Hypothalamus (tissue), 51 donors: ENCODE measurements at places on chromosomes 7 and 10.

- DNase-seq = no peak
These were observed 15.1 kb upstream of the GATA3 start for GRCh38 chr10:8039321-8039881.

DNA sequence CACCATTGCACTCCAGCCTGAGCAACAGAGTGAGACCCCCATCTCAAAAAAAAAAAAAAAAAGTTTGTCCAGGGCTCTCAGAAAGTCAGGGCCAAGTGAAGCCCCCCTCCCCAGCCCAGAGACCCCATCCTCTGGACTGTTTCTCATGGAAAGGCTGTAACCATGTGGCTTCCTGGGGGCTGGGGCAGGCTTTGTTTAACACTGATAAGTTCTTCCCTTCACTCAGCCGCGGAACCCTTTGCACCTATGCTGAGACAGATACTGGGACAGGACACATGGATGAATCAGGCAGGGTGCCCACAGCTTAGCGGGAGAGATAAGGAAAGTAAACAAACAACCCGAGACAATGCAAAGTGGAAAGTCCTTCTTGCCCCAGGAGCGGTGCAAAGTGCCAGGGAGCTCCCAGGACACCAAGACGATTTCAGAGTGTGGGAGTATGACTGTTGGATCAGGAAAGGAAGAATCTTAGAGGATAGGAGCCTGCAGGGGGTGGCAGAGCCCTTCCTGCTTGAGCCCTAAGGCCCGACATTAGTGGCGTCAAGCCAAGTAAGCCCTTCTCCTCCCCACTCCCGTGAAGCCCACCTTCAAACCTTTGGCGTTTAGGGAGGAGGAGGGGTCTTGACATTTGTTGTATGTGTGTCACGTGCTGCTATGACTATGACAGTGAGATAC lies 11.6 kb downstream of the MLXIPL start:
- DNase-seq = no peak

- DNase-seq = no peak
These were observed 596.4 kb upstream of the GHITM start for GRCh38 chr10:83542774-83543411.

DNA sequence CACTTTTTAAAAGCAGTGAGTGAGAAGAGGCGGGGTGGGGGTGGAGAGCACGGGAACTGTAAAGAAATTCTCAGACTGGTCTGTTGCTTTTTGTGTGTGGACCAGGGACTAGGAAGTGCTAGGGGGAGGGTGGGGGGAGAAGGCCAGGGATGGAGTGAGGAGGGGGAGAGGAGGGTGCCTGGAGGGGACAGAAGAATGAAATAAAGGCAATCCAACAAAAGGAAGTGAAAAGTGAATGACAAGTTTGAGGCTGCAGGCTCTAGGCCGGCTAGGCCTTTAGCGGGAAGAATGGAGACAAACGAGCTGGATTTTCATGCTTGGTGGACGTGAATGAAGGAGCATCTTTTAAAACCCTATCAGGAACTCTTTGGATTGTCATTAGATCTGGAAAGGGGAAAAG lies 13.7 kb downstream of the NEUROG3 start:
- DNase-seq = no peak

DNA sequence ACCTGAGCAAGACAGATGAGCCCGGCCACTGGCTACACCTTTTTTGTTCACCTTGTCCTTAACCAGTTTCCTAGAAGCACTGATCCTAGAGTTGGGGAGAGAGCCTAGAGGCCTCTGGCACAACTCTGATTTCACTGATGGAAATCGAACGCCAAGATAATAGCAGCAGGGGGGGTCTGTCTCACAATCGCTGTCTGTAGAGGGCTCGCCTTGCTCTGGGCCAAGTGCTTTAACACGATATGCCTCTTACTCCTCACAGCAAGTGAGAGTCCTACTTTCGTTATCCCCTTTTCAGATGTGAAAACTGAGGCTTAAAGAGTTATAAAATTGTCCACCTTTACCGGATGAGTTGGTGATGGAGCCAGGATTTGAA lies 472 bp downstream of the RASSF4 start:
- no peak for DNase-seq

GRCh38 chr7:149606826-149607225 lies 109.2 kb upstream of the ZNF746 start:
- no peak for DNase-seq

GRCh38 chr7:121385800-121386179 lies 10.3 kb downstream of the FAM3C start:
- DNase-seq = no peak

DNA sequence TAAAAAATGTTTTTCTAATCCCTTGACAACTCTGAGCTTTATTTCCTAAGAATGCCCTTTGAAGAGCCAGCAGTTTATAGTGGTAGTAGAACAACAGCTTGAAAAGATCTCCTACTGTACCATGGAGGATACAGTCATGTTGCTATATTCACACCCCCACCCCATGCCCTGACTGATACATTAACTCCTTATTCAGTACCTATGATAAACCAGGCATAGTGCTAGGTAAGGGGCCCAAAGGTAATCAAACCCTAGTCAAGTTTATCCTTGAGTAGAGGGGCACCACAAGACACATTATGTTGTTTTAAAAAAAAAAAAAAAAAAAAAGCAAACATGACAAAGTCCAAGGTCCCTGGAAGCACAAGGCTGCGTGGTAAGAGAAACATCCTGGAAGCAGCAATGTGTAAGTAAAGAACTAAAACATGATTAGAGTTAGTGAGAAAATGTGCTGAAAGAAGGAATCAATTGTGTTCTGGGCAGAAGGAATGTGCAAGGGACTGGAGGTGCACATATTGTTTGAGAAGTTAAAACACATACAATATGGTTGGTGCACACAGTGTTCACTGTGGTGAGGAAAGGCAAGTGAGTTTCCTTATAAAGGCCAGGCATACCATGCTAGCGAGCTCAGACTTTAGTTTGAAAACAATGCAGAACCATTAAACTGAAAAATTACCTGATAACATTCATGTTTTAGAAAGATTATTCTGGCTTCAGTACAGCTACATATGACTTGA lies 51.2 kb downstream of the PDE1C start:
- DNase-seq = no peak

DNA sequence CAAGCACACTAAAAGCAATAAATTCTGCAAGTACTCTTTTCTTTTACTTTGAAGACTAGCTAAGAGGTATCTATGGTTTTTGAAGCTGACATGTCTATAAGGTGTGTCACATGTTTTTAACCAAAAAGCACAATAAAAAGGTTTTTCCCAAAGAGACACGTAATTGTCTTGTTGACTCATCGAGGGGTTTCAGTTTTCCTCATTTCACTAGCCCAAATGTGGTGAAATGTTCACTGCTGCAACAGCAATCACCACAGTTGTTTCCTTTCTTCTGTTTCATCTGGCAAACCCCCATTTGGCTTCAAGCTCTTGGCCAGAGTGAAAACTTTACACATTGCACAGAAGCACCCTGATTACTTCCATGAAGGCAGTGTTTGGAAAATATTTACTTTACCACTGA lies 3.8 kb upstream of the HOXA4 start:
- DNase-seq = no peak

- DNase-seq = no peak
These were observed 331.5 kb upstream of the AKR1E2 start for GRCh38 chr10:4494551-4494950.

DNA sequence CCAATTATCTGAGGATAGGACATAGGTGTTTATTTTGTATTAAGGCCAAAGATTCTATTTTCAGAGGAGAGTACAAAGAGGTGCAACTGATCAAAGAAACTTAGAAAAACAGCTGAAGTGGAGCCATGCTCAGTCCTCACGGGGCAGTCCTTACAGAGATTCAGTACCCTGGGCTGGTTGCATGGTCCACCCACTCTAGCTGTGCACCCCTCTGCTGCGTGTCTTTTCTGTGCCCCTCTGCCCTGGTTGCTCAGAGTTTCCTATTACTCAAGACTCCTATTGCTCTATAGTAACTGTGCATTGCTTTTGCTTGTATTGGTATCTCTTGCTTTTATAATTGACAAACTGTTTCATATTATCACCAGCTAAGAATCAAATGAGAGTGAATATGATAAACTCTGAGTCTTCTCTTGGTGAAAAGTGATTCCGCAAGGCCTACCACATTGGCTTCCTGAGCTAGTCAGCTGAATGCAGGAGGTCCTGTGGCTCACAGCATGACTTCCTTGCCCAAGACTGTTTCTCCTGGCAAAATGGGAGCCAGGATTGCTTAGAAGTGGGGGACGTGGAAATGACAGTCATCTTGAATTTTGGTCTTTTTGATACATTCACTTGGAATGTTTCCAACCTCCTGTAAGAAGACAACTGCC lies 137.0 kb downstream of the GLCCI1 start:
- no peak for DNase-seq

- no peak for DNase-seq
These were observed 30.1 kb downstream of the TMEM178B start for GRCh38 chr7:141103847-141104429.

GRCh38 chr10:132758865-132759264 lies 27.1 kb downstream of the NKX6-2 start:
- DNase-seq = no peak

- DNase-seq = no peak
These were observed 993 bp upstream of the SND1 start for GRCh38 chr7:127650847-127651555.

- no peak for DNase-seq
These were observed 108.9 kb downstream of the RNLS start for GRCh38 chr10:88473989-88474883.

DNA sequence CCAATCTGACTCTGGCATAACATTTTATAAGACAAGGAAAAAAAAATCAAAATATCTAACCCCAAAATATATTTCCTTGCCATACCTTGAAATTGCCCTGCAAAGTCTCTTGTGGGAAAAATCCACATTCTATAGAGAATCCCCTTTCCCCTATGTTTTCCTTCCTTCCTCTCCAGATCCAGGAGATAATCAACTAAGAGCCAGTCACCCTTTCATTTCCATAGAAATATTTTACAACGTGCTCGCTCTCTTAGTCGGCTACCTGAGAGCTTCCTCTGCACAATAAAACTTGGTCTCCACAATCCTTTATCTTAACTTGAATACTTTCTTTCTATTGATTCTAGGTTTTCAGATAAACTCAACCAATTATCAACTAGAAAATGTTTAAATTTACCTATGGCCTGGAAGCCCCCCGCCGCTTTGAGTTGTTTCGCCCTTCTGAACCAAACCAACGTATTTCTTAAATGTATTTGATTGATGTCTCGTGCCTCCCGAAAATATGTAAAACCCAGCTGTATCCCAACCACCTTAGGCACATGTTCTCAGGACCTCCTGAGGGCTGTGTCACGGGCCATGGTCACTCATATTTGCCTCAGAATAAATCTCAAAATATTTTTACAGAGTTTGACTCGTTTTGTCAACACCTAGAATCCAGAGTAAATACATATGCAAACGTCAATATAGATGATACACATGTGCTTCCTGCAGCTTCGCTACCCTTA lies 869 bp downstream of the PSAP start:
- DNase-seq = no peak

DNA sequence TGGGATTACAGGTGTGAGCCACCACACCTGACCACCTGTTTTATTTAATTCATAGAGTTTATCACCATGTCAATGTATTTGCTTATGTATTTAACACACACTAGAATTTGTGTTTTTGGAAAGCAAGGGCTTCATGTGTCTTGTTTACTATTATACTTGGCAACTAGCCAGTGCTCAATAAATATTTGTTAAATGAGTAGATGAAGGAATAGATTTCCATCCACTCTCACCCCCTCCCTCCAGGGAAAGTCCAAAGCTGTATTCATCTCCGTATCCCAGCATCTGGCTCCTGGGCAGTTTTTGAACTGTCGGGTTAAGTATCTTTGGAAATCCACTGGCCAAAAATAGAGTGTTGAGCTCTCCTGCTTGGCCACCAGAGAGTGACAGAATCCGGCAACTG lies 4.6 kb upstream of the RADIL start:
- no peak for DNase-seq

DNA sequence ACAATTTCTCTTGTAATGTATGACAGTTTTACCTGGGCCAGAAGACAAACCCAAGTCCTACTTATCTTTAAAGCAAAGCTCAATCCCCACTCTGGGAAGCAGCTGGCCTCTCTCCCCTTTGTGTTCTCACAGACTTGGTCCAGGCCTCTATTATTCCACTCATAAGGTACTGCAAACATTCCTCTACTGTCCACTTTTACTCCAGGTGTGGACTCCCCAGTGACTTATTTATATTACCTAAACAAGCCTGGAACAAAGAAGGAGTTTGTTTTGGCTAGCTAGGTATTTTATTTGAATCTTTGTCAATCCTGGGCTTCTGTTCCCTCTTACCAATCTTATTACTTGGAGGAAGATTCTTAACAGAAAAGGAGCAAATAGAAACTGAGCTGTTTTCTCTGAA lies 163.5 kb downstream of the SKAP2 start:
- DNase-seq = no peak

DNA sequence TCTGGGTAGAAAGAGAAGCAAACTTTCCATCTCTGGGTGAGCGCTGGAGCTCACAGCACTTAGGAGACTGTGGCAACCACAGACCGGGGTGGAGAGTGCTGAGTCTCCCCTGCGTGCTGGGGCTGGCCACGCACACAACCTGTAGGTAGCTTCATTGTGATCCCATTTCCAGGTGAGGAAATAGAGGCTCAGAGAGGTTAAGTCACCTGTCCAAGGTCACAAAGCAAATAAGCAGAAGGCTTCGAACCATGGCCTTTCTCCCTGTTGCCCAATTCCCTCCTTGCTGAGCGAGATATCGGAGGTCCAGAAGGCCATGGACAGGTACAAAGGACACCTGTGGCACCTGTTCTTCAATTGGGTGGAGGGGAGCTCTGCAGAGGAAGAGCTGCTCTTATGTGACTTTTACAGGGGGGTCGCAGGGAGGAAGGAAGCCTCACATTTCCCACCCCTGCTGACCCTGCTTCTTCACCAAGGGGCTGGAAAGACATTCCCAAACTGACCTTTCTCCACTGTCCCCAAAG lies 39.4 kb downstream of the ZCCHC24 start:
- DNase-seq = no peak

GRCh38 chr7:27616914-27617548 lies 45.7 kb downstream of the HIBADH start:
- DNase-seq = no peak

- DNase-seq = no peak
These were observed 105.7 kb downstream of the NEURL1 start for GRCh38 chr10:103599211-103599610.

GRCh38 chr10:51596695-51597094 lies 102.7 kb downstream of the CSTF2T start:
- no peak for DNase-seq

- DNase-seq = no peak
These were observed 393.2 kb upstream of the PODXL start for GRCh38 chr7:131949659-131950058.
